Coronary artery (tissue), 2 donors: ENCODE measurements at places on chromosomes 12 and 14.

- no peak for DNase-seq
These were observed 28.3 kb downstream of the KCTD10 start for GRCh38 chr12:109448707-109449390.

- no peak for DNase-seq
These were observed 140.8 kb downstream of the PTCSC3 start for GRCh38 chr14:36035675-36036074.

- no peak for DNase-seq
These were observed 824 bp downstream of the CCDC177 start for GRCh38 chr14:69573831-69574262.

GRCh38 chr12:12181511-12181910 lies 85.3 kb downstream of the LRP6 start:
- DNase-seq: no peak

- DNase-seq: no peak
These were observed at the start of gene NCOR2 for GRCh38 chr12:124566997-124567672. TSS of gene NCOR2 (minus strand) at chr12:124567612. CDS start at chr12:124495251, 72,361 bp downstream.

GRCh38 chr12:3713947-3714346 lies 39.0 kb downstream of the CRACR2A start:
- DNase-seq: no peak

DNA sequence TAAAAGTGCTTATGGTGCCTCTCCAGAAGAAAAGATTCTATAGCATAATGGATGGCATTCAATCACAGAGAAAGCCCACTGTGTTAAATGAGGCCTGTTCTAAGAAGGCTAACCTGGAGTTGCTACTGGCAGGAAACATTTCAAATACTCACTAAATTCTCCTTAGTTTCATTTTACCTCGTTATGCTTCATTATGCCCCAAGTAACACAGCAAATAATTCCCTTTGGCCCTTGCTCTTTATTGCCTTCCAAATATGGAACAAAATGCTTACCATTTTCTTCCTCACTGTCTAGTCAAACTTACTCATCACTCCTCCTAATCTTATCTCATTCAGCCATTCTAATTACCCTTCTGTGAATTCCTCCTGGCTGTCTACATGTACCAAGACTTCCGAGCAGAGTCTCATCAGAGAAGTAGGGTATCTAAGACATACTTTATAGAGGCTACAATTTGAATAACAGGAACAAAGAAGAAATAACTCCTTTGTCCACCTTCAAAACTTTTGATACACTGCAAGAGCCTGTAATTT lies 292.1 kb upstream of the CLEC14A start:
- no peak for DNase-seq

DNA sequence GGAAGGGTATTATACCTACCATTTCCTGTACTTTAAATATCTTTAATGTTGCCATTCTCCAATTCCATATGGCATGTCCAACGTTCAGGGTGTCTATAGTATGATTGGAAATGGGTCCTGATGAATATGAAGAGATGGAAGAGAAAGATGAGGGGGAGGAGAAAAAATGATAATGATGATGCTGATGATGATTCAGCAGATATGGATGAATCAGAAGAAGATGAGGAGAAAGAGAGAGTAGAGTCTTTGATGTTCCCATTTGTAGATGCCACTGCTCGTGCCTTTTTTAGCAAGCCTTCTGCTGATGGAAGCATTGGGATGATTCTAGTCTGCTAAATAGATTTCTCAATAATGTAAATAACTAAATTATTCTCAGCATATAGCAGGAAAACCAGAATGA lies 163.5 kb downstream of the PIK3C2G start:
- DNase-seq: no peak

GRCh38 chr12:12523229-12523628 lies 39.4 kb downstream of the DUSP16 start:
- DNase-seq: no peak

DNA sequence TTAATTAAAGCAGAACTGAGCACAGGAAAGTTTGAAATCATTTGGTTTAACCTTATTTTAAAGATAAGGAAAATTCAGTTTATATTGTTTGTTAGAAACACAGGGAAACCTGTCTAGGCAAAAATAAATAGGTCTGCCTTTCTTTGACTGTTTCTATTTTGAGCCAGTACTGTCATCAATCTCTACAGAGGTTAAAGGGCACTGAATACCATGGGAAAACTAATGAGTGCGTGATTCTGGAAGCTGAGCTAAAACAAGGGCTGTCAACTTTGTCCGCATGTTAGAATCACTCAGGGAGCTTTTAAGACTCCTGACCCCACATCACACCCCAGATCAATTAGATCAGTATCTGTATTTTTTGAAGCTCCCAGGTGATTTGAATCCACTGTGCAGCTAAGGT lies 38.8 kb downstream of the NOPCHAP1 start:
- no peak for DNase-seq

- DNase-seq: no peak
These were observed 24.2 kb downstream of the YY1 start for GRCh38 chr14:100263141-100263540.

GRCh38 chr12:128684352-128684751 lies 139.4 kb downstream of the SLC15A4 start:
- DNase-seq: no peak

- DNase-seq: no peak
These were observed 310.9 kb downstream of the ADGRD1 start for GRCh38 chr12:131264635-131265034.

GRCh38 chr14:67441256-67441655 lies 29.3 kb upstream of the PLEK2 start:
- no peak for DNase-seq

- DNase-seq: no peak
These were observed 2.1 kb upstream of the GTSF1 start for GRCh38 chr12:54475537-54475936.

- DNase-seq: no peak
These were observed 208.6 kb upstream of the OR4E1 start for GRCh38 chr14:21882226-21882625.

- peak; percentile 4 for DNase-seq
These were observed 90.0 kb upstream of the EIF5 start for GRCh38 chr14:103243764-103244737.

GRCh38 chr12:62917926-62918325 lies 17.0 kb downstream of the PPM1H start:
- no peak for DNase-seq

DNA sequence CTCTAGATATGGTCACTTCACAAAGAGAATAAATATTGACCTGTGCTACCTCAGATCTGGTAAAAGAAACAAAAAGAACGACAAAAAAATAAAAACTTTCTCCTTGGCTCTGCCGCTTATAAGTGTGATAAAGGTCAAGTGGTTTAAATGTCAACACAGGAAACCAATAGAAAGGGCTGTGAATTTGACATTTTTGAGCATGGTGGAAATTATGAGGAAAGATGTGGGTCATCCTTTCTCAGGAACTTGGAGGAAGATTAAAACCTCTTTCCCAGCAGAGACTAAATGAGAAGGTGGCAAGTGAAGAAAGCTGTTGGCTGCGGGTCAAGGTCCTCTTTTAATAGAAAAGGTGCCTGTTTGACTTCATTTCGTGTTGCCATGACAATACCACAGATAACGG lies 28.2 kb downstream of the TESPA1 start:
- DNase-seq: no peak

GRCh38 chr12:80186727-80187217 lies 87.4 kb downstream of the OTOGL start:
- no peak for DNase-seq

DNA sequence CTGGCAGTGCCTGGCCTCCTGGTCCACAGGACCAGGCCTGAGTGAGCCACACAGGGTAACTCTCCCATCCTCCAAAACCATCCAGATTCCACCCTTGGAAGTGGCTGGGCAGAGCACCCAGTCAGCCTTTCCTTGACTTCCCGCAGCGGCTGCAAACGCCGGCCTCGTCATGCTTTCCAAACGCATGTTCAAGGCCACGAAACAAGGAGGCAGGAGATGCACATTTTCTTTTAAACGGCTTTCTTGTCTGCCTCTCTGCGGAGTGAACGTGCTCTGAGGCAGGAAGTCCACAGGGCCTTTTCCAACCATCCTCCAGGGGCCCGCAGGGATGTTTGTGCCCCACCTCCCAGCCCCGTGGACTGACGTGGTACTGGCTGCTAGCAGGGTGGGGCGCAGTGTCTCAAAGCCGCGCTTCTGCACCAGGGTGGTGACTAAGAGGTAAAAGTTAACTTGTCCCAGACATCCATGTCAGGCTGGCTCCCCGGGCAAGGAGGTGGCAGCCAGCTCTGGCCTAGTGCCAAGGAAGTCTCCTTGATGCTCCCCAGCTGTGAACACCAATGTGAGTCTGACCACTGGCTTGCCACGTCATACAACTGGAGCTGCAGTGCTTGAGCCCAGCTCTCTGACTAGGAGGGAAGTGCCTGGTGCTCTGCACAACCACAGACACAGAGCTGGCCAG lies 45.0 kb downstream of the KCNA5 start:
- DNase-seq: peak; percentile 89

DNA sequence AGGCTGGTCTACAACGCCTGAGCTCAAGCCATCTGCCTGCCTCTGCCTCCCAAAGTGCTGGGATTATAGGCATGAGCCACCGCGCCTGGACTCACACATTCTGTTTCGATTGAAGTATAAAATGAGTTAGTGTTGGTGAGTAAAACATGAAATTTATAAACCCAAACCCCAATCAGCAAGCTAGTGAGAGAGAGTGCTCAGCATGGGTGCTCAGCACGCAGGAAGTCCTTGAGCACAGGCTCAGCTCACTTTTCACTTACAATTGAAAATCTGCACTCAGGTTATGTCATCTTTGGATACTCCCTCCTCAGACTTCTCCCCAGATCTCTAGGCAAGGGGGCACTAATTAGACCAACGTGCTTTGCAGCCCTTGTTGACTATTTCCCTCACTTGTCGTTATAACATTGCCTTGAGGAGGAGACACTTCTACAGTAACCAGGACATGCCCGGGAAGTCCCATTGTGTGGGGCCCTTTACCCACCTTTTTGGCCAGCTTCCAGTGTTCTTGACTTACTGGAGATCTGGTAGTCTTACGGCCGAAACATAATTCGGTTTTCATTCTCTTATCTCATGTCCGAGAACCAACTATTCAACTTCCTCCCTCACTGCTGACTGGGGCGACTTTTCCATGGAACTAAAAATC lies 68.5 kb upstream of the AMN1 start:
- no peak for DNase-seq

GRCh38 chr12:68749443-68749842 lies 3.5 kb downstream of the SLC35E3 start:
- DNase-seq: no peak

- no peak for DNase-seq
These were observed 61.2 kb downstream of the SLC38A6 start for GRCh38 chr14:61042220-61042619.

GRCh38 chr14:26993556-26993955 lies 395.7 kb upstream of the NOVA1 start:
- DNase-seq: no peak

DNA sequence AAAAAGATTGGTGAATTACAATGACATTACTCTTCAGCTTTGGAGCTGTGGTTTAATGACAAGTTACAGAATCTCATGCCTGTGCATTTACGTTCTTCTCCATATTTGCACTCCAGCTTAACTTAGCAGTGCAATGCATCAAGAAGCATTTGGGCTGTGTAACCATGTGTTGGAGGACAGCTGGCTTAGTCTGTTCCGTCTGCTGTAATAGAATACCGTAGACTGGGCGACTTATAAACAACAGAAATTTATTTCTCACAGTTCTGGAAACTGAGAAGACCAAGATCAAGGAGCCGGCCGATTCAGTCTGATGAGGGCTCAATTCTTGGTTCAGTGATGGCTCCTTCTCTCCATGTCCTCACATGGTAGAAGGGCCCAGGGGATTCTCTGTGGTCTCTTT lies 943.5 kb downstream of the BCL11B start:
- no peak for DNase-seq

GRCh38 chr14:81591266-81591665 lies 57.6 kb upstream of the SEL1L start:
- no peak for DNase-seq

DNA sequence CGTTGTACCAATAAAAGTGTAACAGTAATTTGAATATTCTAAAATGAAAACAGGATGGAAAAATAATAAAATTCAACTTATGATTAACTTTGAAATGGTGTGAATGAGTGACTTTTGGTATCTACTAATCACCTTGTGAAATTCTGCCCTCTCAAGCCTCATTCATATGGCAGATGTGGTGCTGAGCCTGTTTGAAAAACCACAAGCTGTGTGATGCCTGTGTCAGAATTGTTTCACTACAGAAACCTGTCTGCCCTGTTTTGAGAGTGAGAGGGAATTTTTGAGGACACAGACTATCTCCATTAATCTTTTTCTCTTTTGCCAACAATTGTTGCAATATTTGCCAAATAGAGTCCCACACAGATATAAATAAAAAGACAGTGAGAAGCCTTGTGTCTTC lies 3.9 kb upstream of the RNU6-7 start:
- no peak for DNase-seq

- peak; percentile 56 for DNase-seq
These were observed 44.8 kb downstream of the CACNA1C start for GRCh38 chr12:2097617-2098016.

- no peak for DNase-seq
These were observed 227.9 kb downstream of the SLC25A21 start for GRCh38 chr14:36944307-36945010.

- no peak for DNase-seq
These were observed 1.4 kb downstream of the PPM1A start for GRCh38 chr14:60250257-60251035.

GRCh38 chr12:89138048-89138852 lies 214.1 kb downstream of the DUSP6 start:
- no peak for DNase-seq

DNA sequence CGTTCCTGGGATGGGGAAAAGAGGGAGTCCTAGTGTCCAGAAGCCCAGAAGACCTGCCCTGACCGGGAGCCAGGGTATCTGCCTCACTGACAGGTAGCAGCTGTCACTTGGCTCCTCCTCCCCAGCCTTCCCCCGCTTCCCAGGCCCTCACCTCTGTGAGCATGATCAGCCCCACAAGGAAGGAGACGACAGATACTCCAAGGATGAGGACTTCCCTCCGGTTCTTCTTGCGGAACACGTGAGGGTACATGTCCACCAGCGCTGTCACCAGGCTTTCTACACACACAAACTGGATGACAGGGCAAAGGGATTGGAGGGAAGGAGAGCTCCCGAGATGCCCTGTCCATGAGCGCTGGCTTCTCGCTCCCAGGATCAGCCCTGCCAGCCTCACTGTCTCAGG lies 9.9 kb upstream of the SLC6A12 start:
- peak; percentile 47 for DNase-seq

DNA sequence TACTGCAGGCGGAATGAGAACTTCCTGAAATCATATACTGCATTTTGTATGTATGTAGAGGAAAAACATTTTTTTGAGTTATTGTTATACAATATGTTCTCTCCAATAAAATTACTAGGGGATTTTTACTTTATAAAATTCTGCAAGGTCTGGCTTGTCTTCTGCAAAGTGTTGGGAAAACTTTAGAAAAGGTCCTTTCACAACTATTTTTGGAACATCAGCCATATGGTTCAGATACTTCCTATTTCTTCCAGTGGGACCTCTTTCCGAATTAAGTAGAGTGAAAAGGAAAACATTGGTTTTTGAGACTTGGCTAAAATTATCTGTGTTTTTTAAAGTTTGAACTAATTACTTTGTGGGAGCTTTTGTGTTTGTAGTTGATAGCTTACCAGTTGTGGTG lies 52.7 kb downstream of the DAAM1 start:
- DNase-seq: no peak
